ENCODE measurements at places on chromosomes 11 and 22.

DNA sequence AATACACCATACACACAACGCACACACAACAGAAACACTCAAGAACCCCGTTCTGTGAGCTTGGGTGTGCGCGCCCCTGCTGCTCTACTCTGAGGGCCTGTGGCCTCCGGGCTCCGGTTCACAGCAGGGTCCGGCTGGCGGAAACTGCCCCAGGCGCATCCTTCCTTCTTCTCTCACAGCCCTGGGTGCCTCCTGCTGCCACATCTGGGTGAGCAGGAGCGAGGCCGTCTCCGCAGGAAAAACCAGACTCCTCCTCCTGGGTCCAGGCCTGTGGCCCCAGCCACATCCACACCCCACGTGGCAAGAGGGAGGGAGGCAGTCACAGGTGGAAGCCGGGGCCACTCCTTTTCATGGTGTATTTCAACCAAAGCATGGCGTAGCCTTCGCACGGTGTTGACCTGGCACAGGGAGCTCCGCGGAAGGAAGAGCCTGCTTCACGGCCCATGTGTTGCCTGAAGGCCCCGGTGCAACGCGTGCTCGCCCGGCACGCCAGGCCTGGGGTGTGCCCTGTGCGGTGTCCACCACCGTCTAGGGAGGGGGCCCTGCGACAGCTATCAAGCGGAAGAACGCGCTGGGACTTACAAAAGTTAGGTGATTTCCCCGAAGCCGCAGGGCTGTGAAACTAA, 1502.7 kb downstream of the TBC1D22A start:
- no peak for DNase-seq

- DNase-seq = no peak
Observed at GRCh38 chr11:1482581-1483444, 3.8 kb downstream of the MOB2 start.

DNA sequence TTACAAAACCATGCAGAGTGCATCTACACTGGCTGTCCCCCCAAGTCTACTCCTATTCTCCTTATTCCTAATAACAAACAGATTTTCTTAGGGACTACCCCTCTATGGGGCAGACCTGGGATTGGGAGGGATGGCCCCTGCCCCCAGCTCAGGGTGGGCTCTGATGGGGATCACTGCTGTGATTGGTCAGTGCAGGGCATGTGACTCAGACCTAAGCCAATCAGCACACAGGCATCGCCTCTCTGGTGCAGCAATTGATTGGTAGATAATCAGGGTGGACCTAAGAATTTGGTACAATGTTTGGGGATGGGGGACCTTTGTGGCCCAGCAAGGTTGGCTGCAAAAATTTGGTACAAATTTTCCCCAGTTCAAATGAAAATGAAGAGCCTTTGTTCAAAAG, 57.2 kb upstream of the SHANK2 start:
- no peak for DNase-seq

DNA sequence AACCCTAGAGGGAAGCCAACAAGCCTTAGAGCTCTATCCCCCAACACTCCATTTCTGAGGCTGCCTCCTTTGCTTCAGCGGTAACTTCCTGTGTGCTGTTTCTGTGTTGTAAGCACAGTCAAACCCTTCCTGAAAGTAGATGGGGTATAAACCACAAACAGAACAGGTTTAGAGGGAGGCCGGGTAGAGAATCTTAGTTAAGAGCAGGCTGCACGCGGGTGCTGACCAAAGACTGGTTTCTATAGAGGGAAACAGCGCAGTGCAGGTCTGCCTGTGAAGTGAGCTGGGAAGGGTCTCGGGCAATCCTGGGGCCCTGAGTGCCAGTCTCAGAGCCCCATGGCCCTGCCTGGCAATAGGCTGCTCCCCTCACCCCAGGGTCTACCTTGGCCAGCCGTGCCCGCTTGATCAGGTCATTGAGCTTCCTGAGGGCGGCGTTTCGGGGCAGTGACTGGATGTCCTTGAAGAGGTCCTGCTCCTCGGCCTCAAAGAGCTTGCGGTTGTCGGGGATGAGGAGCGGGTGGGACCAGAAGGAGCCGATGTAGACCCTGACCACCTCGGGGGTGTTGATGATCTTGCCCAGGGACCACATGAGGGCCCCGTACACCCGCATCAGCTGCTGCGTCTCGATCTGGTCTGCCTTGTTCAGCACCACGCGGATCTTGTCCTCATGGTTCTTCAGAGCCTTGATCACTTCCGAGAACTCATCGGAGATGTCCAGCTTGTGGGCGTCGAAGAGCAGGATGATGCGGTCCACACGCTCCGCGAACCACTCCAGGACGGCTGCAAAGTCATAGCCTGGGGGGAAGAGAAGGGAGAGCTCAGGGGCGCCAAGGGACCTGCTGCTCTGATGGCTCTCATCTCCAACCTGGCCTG, 15.3 kb upstream of the CDC42BPG start:
- peak; percentile 60 for DNase-seq

- no peak for DNase-seq
Observed at GRCh38 chr11:45025716-45026492, 75.2 kb upstream of the TP53I11 start.
